ENCODE measurements at places on chromosomes 11 and 22. TPM values are rescaled to one million over a fixed set of nuclear protein-coding genes. Genes with fewer than 3 reads are reported as not detected.

The SCT gene
- total RNA-seq: not detected

The GAL3ST3 gene
- not detected for total RNA-seq

The MUC6 gene
- total RNA-seq: 4.6 TPM

The AMPD3 gene
- 3.1 TPM for total RNA-seq

The CCDC73 gene
- total RNA-seq: 0.07 TPM

The OR5B21 gene
- not detected for total RNA-seq

The CDCA5 gene
- total RNA-seq: 53.4 TPM

The NOX4 gene
- not detected for total RNA-seq

The CABP4 gene
- 25.4 TPM for total RNA-seq

GRCh38 chr11:17400048-17400775 lies 11.8 kb upstream of the KCNJ11 start:
- H3K27ac ChIP-seq: no peak overlapping the region
- H3K4me3 ChIP-seq: no peak overlapping the region
- no peaks in the 10 kb centered on the region for H3K36me3 ChIP-seq
- H3K27me3 ChIP-seq: peaks cover 14% of the 10 kb centered on the region
- H3K4me1 ChIP-seq: peaks cover 17% of the 10 kb centered on the region

DNA sequence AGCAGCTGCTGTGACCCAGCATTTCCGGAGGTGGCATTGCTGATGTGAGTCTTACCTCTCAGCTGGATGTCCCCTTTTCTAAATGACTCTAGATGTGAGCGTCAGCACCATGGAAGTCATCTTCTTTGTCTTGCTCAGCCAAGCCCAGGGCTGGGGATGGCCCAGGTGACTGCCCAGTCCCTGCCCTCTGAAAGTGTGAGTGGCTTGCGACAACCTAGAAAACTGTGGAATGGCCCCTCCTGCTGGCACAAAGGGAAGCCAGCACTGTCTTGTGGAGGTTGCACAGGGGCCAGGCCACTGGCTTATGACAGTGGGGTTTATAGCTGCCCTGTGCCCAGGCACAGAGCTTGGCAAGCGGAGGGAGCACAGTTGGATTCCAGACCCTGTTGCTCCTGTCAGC lies 6.2 kb downstream of the TUB start:
- H3K4me1 ChIP-seq: no peaks in the 10 kb centered on the region
- DNase-seq: no peak
- no peak overlapping the region for H3K27ac ChIP-seq

DNA sequence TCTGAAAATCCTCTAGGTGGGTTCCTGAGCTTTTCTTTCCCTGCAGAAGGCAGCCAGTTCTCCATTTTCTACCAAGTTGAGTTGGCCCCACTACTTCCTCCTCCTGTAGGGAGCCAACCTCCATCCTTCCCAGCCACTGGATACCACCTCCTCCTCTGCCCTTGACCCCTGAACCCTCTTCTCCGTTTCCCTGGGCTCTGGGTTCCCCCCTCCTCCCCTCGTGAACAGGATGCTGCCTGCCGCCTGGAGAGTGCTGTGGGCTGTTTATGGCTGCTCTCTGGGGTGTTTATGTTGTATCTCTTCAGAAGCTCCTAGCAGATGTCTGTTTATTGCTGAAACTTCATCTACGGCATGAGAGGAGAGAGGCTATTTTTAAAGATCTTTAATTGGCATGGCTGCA lies 8.6 kb downstream of the MICAL2 start:
- no peaks in the 10 kb centered on the region for H3K27me3 ChIP-seq
- peaks cover 59% of the 10 kb centered on the region for H3K4me1 ChIP-seq
- peaks cover 51% of the 10 kb centered on the region for H3K36me3 ChIP-seq
- DNase-seq: no peak
- H3K4me3 ChIP-seq: peak overlapping the region; percentile 31

- peaks cover 8% of the 10 kb centered on the region for H3K36me3 ChIP-seq
- peaks cover 49% of the 10 kb centered on the region for H3K4me1 ChIP-seq
- H3K4me3 ChIP-seq: peak overlapping the region; percentile 37
- peak; percentile 42 for DNase-seq
These were observed 30.4 kb downstream of the STIM1 start for GRCh38 chr11:3885855-3886254.

DNA sequence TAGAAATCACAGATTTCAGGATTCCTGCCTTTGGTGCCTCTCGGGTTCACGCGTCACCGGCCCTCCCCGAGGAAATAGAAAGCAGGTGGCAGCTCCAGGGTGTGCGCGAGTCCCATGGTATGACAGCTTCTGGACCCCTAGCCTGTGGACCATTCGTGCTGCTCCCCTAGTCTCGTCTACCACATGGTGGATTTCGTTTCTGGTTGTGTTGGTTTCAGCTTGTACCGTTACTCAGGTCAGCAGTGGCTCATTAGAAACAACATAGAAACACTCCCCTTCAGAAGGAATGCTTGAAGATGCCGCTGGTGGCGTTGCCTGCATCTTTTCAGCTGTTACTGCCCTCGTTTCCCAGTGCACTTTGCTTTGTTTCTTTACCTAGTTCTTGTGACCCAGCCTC lies 700 bp downstream of the TTC17 start:
- peaks cover 11% of the 10 kb centered on the region for H3K4me1 ChIP-seq
- peak overlapping the region; percentile 89 for H3K27ac ChIP-seq
- H3K27me3 ChIP-seq: no peaks in the 10 kb centered on the region
- DNase-seq: no peak
- peaks cover 25% of the 10 kb centered on the region for H3K36me3 ChIP-seq
- H3K4me3 ChIP-seq: peak overlapping the region; percentile 82

- no peak for DNase-seq
- H3K36me3 ChIP-seq: no peaks in the 10 kb centered on the region
- no peak overlapping the region for H3K4me3 ChIP-seq
- H3K27me3 ChIP-seq: peaks cover 17% of the 10 kb centered on the region
These were observed 163.3 kb upstream of the CCDC90B start for GRCh38 chr11:83449338-83449913.

GRCh38 chr11:827897-828192 lies at the start of gene CRACR2B:
TSS of gene CRACR2B (plus strand) at chr11:827919. CDS start at chr11:828608, 689 bp downstream.
- H3K4me1 ChIP-seq: peaks cover 45% of the 10 kb centered on the region
- H3K4me3 ChIP-seq: peak within 1 kb of the TSS; percentile 78
- peaks cover 88% of the 10 kb centered on the region for H3K36me3 ChIP-seq

DNA sequence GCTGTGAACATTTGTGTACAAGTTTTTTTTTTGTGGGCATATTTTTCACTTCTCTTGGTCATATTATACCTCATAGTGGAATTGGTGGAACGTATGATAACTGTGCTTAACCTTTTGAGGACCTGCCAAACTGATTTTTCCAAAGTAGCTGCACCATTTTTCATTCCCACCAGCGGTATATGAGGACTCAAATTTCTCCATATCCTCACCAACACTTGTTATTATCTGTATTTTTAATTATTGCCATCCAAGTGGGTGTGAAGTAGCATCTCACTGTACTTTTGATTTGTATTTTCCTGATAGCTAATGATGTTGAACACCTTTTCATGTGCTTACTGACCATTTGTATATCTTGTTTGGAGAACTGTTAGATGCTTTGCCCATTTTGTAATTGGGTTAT lies 47.8 kb downstream of the CCDC15 start:
- no peaks in the 10 kb centered on the region for H3K36me3 ChIP-seq
- H3K27ac ChIP-seq: no peak overlapping the region
- no peaks in the 10 kb centered on the region for H3K27me3 ChIP-seq
- H3K4me3 ChIP-seq: no peak overlapping the region
- H3K4me1 ChIP-seq: peaks cover 7% of the 10 kb centered on the region
- DNase-seq: no peak

GRCh38 chr11:86230179-86230804 lies 14.3 kb upstream of the EED start:
- peaks cover 8% of the 10 kb centered on the region for H3K4me1 ChIP-seq
- H3K27me3 ChIP-seq: no peaks in the 10 kb centered on the region
- no peak overlapping the region for H3K27ac ChIP-seq
- no peaks in the 10 kb centered on the region for H3K36me3 ChIP-seq

- H3K4me3 ChIP-seq: no peak overlapping the region
- H3K4me1 ChIP-seq: no peaks in the 10 kb centered on the region
- no peak for DNase-seq
- no peak overlapping the region for H3K27ac ChIP-seq
These were observed 7.2 kb downstream of the CAT start for GRCh38 chr11:34445956-34446355.

- H3K4me1 ChIP-seq: no peaks in the 10 kb centered on the region
- H3K27ac ChIP-seq: no peak overlapping the region
- DNase-seq: no peak
These were observed 54.2 kb upstream of the FGF3 start for GRCh38 chr11:69873166-69874077.

DNA sequence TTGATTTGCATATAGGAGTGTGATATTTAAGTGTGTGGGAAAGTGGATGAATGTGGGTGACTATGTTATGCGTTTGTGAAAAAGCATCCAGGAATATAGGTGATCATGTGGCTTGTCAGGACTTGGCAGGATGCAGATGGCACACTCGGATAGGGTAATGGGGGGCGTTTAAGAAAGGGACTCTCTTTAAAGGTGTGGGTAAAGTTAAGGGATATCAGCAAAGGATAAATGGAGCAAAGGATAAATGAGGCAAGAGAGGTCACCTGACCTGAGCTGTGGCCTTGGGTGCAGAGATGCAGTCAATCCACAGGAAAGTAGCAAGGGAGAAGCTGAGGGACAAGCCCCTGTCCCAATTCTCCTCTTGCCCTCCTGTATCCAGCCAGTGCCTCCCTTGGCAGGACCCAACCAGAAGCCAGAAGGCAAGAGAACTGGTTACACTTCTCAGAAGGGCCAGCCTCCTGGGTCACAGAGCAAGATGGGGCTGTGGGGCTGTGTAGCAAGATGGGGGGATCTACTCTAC lies 47.5 kb upstream of the GRAMD1B start:
- H3K4me1 ChIP-seq: no peaks in the 10 kb centered on the region
- H3K36me3 ChIP-seq: no peaks in the 10 kb centered on the region
- no peak overlapping the region for H3K4me3 ChIP-seq
- no peak overlapping the region for H3K27ac ChIP-seq

All from Calu3 (cell line).